ENCODE measurements at places on chromosomes 3 and 15.

GRCh38 chr3:148494451-148494850 is 203.3 kb upstream of the AGTR1 start:
- no peak overlapping the region for H3K27ac ChIP-seq
- H3K4me3 ChIP-seq: no peak overlapping the region
- H3K27me3 ChIP-seq: no peaks in the 10 kb centered on the region

DNA sequence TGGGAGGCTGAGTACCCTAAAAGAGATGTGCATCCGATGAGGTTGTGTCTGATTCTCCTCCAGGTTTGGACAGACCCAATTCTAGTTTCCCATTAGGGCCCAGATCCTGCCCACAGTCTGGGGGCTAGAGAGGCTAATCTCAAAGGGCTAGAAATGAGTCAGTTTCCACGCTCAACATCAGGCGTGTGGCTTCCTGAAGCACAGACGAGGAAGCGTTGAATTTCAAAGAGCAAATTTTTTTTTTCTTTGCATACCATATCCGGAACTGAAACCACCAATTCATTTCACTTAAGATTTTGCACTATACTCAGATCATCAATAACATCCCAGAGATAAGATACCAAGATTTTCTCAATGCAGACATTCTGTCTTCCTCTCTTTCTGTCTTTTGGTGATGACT is 173.8 kb upstream of the BCL6 start:
- H3K4me3 ChIP-seq: no peak overlapping the region
- H3K4me1 ChIP-seq: peaks cover 14% of the 10 kb centered on the region
- H3K27ac ChIP-seq: peak overlapping the region; percentile 55
- no peaks in the 10 kb centered on the region for H3K27me3 ChIP-seq

- no peak overlapping the region for H3K27ac ChIP-seq
- peaks cover 27% of the 10 kb centered on the region for H3K4me1 ChIP-seq
- no peaks in the 10 kb centered on the region for H3K36me3 ChIP-seq
- H3K4me3 ChIP-seq: no peak overlapping the region
- no peak for DNase-seq
- H3K27me3 ChIP-seq: no peaks in the 10 kb centered on the region
Measured at GRCh38 chr3:157494581-157495281, 8.5 kb downstream of the VEPH1 start.

- DNase-seq: no peak
- no peak overlapping the region for H3K27ac ChIP-seq
- H3K4me1 ChIP-seq: no peaks in the 10 kb centered on the region
Measured at GRCh38 chr3:110164632-110165369, 827.5 kb upstream of the DPPA4 start.

- no peaks in the 10 kb centered on the region for H3K4me1 ChIP-seq
- H3K36me3 ChIP-seq: no peaks in the 10 kb centered on the region
- no peak overlapping the region for H3K27ac ChIP-seq
- no peak for DNase-seq
Measured at GRCh38 chr3:80079886-80080285, 312.1 kb upstream of the ROBO1 start.
